ENCODE measurements at places on chromosomes 16 and 17.

- DNase-seq: no peak
Measured at GRCh38 chr16:88593910-88594309, 23.7 kb downstream of the ZC3H18 start.

- no peak for DNase-seq
Measured at GRCh38 chr17:45789874-45790273, 5.8 kb downstream of the CRHR1 start.

- DNase-seq: no peak
Measured at GRCh38 chr17:12136646-12137045, 116.0 kb downstream of the MAP2K4 start.

DNA sequence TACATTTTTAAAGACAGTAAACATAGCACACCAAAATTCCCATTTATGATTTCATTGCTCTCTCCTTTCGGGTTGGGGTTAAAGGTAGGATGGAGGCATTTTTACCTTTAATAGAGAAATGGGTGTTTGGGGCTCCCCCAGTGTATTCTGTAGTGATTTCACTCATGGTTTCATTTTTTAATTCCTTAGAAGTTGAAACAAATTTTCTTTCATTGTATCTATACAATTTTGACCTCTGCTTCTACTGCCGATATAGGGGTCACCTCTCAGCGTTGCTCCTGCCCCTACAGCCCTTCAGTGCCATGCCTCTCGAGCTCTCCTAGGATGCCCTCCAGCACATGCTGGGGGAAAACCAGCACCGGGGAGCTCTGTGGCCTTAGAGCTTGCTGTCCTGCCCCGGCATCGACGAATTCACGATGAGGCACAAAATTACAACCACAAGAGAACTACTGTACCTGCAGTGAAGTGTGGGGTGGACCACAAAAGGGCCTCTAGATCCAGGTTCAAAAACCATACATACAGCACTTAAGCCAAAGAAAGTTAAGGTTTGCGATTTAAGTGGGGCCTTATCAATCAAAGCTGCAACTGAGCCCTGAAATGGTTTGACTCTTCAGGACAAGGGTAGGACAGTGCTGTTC lies 39.3 kb downstream of the LITAFD start:
- DNase-seq: no peak

DNA sequence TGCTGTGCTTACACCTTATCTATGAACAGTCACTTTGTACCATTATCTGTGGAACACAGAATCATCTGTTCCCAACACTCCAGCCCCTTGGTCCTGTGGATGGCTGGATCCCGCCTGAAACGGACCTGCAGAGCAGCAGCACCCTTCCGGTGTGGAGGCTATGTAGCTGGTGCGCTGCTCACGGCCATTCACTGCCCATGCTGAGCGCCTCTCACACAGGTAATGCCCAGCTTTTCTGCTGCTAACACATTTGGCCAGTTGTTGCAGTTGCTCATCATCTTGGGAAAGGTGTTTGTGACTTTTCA lies 11.4 kb upstream of the PLK1 start:
- no peak for DNase-seq

DNA sequence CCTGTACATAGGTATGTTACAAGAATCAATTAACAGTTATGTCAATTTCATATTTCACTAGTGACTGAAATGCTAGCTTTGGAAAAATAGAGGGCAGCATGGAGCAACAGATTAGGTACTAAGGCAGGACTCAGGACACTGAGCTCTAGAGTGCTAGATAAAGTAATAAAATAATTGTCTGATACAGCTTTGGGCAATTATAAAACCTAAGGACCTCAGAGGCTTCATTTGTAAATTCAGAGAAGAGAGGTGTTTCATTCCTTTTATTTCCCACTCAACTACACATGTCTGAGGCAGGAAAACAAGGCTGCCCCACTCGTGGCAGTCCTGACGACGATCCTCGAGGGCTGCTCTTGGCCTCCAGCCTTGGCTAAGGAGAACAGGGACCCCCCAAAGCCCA lies 81.5 kb downstream of the CA4 start:
- no peak for DNase-seq

- DNase-seq: no peak
Measured at GRCh38 chr16:78240459-78241222, 141.2 kb downstream of the WWOX start.

- DNase-seq: no peak
Measured at GRCh38 chr17:80882323-80882722, 109.3 kb upstream of the CHMP6 start.

GRCh38 chr16:79784007-79784406 lies 183.5 kb upstream of the MAF start:
- no peak for DNase-seq

DNA sequence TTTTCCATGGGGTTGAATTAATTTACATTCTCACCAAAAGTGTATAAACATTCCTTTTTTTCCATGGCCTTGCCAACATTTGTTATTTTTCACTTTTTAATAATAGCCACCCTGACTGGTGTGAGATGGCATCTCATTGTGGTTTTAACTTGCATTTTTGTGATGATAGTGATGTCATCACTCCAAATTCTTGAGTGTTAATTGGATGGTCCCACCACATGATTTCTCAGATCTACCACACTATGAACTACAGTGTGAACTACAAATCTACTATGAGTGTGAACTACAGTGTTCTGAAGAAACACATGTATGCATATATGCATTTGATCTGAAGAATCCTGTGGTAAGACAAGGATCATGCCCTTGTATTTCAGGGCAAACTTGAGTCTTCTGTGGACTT lies 340.1 kb downstream of the ABCC12 start:
- DNase-seq: no peak

GRCh38 chr16:88649195-88649923 lies 1.5 kb downstream of the CYBA start:
- DNase-seq: no peak

All from bone marrow (tissue), 2 donors.